ENCODE measurements at places on chromosomes 7 and 10. TPM values are rescaled to one million over a fixed set of nuclear protein-coding genes. Genes with fewer than 3 reads are reported as not detected.

DNA sequence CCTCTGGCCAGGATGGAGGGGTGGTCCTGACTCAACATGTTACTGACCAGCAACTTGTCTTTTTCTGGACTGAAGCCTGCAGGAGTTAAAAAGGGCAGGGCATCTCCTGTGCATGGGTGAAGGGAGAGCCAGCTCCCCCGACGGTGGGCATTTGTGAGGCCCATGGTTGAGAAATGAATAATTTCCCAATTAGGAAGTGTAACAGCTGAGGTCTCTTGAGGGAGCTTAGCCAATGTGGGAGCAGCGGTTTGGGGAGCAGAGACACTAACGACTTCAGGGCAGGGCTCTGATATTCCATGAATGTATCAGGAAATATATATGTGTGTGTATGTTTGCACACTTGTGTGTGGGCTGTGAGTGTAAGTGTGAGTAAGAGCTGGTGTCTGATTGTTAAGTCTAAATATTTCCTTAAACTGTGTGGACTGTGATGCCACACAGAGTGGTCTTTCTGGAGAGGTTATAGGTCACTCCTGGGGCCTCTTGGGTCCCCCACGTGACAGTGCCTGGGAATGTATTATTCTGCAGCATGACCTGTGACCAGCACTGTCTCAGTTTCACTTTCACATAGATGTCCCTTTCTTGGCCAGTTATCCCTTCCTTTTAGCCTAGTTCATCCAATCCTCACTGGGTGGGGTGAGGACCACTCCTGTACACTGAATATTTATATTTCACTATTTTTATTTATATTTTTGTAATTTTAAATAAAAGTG, 6.0 kb downstream of the PLAU start:
- H3K27ac ChIP-seq = peak overlapping the region; percentile 21
- peaks cover 35% of the 10 kb centered on the region for H3K4me1 ChIP-seq
- no peak overlapping the region for H3K4me3 ChIP-seq
- H3K27me3 ChIP-seq = no peaks in the 10 kb centered on the region
- peaks cover 53% of the 10 kb centered on the region for H3K36me3 ChIP-seq
- DNase-seq = no peak

GRCh38 chr10:98980353-98980752, 255.3 kb downstream of the HPSE2 start:
- H3K4me3 ChIP-seq = no peak overlapping the region
- H3K4me1 ChIP-seq = no peaks in the 10 kb centered on the region
- H3K27me3 ChIP-seq = no peaks in the 10 kb centered on the region
- DNase-seq = no peak

The BBS9 gene
- total RNA-seq = 12.4 TPM

The LLCFC1 gene
- total RNA-seq = not detected

The IFIT3 gene
- total RNA-seq = 7.2 TPM

Data from PC-9 (cell line).